GM03348 (cell line): ENCODE measurements at places on chromosomes 3 and 15.

DNA sequence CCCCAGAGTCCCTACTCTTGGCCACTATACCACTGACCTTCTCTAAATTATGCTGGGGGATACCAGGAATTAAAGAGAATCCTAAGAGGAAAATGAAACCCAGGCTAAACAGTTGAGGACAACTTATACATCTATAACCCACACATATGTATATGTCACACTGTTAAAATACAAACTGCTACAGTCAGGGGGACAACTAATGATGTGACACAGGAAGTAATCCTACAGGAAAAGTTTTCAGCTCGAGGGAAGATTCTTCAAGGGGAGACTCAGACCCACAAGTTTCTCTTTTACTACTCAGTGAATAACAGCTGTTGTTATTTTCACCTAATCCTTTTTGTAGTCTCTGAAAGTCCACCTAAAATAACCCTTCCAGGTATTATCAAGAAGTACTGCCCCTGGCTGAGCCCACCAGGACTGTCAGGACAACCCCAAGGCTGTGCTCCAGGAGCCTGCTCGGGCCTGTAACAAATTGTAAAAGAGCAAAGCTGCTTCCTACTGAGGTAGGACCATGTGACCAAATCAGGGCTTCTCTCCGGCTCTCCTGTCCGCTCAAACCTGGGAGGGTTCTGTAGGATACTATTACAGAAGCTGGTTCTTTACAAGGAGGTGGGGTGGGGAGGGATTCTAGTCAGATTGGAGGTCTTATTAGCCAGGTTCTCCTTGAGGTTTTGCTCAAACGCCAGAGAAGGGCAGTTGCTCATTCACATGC is 91.6 kb downstream of the SRGAP3 start:
- DNase-seq: no peak

- no peak for DNase-seq
These were observed 191.3 kb downstream of the FOXP1 start for GRCh38 chr3:71392251-71392650.

- DNase-seq: no peak
These were observed 55.2 kb upstream of the SMAD6 start for GRCh38 chr15:66646799-66647198.

GRCh38 chr3:40524222-40524567 is 565 bp upstream of the ZNF621 start:
- DNase-seq: no peak

- no peak for DNase-seq
These were observed 5.5 kb downstream of the GFM1 start for GRCh38 chr3:158649791-158650190.

DNA sequence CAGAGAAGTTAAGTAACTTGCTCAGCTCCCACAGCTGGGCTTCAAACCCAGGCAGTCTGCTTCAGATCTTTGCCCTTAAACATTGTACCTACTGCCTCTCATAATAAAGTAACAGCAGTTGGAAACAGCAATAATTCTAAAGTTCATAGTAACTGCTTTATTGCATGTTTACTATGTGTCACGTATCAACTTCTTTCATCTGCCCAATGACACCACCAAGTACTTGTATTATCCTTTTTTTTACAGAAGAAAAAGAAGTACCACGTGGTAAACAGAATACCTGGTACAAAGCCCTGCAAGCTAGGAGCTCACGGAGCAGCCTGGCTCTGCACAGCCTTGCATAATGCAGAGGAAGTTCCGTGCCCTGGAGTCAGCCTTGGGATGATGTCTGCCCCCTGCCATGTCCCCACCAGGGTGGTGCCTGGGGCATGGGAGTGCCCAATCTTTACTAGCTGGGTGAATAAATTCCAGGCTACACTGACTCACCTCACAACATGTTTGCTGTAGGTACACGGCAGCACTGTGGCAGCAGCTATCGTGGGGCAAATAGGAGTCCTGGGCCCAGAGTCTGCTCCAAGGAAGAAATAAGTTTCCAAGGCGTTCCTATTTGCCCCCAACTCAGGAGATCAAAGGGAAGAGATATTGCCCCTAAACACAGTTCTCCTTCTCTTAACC is 77.2 kb downstream of the LDHAL6B start:
- DNase-seq: no peak

- DNase-seq: peak; percentile 29
These were observed at the start of gene B3GNT5 for GRCh38 chr3:183252973-183253527. Gene B3GNT5, plus strand, starts transcription at chr3:183253253. Its CDS starts 16,546 bp downstream, at chr3:183269799.

GRCh38 chr3:187987187-187987586 is 166.8 kb upstream of the LPP start:
- DNase-seq: no peak

GRCh38 chr3:47378869-47379268 is 2.0 kb upstream of the PTPN23 start:
- DNase-seq: no peak

- no peak for DNase-seq
These were observed 239.9 kb upstream of the TPM1 start for GRCh38 chr15:62802612-62803011.

DNA sequence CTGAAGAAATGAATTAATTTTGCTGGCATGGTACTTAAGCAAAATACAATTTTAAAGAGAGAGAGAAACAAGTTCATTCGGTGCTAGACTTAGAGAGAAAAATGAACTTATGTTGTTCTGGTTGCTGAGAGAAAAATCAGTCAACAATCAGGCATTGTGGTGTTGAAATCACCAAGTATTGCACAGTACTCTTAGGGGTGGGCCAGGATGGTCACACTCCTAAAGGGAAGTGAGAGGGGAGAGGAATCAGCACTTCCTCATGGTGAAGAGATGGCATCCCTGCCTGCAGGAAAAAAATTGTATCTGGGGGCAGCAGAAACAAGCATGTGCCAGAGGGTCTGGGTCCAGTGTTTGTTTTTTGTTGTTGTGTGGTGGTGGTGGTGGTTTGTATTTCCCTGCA is 7.0 kb upstream of the DMXL2 start:
- DNase-seq: no peak

DNA sequence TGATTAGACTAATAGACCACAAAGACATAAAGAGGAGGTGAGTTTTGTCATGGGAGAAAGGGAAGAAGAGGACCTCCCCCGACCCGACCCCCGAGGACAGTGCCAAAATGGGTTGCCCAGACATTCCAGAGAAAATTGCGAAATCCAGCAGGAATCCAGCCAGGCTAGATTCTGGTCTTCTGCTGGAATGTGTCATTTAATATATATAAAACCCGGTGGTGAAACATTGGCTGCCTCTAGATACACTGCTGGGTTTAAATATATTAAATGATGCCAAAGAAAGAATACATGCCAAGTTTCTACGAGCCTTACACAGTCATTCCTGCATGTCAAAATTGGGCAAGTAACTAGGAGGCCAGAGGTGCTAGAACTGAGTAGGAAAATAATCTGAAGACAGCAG is 45.3 kb upstream of the SPESP1 start:
- DNase-seq: peak; percentile 54

DNA sequence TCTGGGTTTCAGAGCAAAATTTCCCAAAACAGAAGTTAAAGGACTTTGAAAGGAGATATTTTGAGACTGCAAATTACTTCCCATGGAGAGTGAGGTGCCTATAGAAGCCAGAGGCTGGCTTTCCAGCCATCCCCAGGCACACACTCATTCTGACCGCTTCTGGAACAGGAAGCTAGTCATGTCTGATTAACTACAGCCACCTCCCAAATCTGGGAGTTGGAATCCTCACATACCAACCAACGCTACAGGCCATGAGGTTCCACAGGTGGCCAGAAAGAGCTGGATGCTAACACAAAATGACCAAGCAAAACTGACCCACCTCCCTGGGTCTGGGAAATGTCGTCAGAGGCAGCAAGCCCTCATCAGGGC is 87.2 kb downstream of the SNRK start:
- no peak for DNase-seq

DNA sequence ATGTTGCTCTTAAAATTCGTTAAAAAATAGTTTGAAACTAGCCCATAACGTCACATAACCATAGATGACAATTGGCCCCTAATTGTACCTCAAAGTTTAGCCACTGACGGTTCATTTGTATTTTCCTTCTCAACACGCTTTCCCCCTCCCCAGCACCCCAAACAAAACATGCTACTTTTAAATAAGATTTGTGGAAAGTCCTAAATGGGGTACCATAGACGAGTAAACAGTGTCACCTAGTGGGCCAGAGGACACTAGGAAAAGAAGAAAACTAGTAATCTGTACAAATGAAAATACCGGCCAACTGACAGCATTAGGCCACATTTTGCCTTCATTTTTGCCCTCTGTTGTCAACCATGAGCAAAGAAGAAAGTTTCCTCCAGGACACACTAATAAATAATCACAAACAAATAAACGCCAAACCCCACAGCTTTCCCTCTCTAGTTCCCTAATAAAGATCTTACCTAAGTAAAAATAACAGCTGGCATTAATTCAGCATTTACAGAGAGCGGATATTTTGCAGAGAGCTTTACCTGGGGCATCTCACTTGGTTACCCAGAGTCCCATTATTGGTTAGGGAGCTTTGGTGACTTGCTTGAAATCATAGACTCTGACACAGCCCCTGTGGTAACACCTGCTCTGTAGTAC is 175.1 kb upstream of the ATP11B start:
- no peak for DNase-seq

DNA sequence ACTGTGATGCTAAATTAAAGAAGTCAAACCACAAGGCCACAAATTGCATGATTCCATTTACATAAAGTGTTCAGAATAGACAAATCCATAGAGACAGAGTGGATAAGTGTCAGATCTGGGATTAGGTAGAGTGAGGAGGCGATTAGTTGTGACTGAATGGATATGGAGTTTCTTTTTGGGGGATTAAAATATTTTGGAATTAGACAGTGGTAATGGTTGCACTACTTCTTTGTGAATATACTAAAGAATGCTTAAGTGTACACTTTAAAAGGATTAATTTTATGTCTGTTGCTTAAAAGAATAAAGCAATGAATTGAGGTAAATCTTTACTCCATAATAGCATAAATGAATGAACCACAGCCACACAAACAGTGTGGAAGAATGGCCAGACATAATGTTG is 175.5 kb upstream of the CADM2 start:
- DNase-seq: no peak

DNA sequence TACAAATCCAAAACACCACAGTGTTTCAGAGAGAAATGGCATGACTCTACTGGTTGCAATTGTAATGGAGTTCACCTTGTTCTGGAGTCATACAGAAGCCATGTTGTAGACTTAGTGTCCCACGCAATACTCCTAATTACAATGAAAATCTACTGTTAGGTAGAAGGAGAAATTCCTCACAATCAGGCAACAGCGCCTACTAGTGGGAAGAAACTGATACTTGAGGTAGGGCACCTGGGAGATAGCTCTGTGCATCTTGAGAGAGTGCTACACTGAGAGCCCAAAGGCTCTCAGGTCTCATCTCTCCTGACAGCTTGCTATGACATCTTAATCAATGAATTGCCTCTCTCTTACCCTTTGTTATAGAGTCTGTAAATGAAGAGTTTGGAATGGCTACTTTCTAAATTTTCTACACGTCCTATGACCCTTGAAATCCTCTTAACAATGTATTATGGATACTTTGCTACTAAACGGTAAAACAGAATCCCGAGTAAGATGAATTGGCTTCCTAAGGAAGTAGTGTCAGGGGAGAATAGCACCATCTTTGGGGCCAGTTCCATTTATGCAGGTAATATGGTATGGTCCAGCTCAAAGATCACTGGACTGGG is 422.7 kb upstream of the TPRG1 start:
- no peak for DNase-seq

GRCh38 chr15:83435202-83435601 is 11.9 kb upstream of the SH3GL3 start:
- DNase-seq: no peak

- no peak for DNase-seq
These were observed 267.6 kb upstream of the KCNH8 start for GRCh38 chr3:18880691-18881090.

DNA sequence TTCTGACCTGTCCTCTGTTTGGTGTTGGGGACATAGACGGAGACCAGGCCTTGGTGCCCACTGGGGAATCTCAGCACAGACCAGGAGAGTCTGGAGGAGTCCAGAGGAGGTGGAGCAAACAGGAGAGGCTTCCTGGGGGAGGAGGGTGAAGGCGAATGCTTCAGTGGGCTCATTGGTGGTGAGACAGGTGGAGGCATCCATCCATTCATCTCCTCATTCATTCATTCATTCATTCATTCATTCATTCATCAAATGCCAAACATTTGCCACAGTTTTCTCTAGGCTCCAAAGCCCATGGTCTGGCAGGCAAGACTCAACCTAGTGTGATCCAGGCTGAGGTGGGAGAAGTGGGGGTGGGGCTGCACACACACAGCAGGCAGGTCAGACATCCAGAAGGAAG is 7.9 kb upstream of the LINGO1 start:
- no peak for DNase-seq

GRCh38 chr3:81758275-81758674 is 3.2 kb downstream of the GBE1 start:
- peak; percentile 36 for DNase-seq

GRCh38 chr3:72698154-72698917 is 149.9 kb downstream of the SHQ1 start:
- DNase-seq: no peak

DNA sequence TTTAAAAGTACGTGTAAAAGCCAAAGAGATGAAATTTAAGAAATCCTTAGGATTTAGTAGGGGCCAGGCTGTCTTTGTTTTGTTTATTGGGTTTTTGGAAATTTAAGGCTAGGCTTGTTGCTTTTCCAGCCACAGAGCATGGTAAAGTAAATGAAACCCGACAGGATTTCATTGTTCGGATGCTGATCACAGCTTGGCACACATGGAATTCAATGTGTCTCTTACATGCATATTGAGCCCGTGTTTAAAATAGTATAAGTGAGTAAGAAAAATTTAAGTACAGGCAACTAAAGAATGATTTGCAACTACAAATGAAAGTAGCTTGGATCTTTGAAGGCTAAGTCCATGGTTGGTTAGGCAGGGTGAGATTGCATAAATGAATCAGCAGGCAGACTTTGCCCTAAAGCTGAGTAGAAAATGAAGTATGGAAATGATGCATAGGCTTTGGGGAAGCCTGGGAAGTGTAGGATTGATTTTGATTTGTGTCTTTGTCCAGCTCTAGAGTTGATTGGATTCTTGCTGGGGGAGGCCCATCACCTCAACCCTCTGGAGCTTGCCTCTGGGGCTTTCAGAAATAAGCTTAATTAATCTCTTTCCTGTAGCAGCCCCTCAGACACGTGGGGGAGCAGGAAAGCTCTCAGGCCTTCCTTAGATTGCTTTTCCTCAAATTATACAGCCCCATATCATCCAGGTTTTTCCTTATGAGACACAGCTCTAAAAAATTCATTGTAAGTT is 68.2 kb upstream of the ADAMTSL3 start:
- DNase-seq: no peak

DNA sequence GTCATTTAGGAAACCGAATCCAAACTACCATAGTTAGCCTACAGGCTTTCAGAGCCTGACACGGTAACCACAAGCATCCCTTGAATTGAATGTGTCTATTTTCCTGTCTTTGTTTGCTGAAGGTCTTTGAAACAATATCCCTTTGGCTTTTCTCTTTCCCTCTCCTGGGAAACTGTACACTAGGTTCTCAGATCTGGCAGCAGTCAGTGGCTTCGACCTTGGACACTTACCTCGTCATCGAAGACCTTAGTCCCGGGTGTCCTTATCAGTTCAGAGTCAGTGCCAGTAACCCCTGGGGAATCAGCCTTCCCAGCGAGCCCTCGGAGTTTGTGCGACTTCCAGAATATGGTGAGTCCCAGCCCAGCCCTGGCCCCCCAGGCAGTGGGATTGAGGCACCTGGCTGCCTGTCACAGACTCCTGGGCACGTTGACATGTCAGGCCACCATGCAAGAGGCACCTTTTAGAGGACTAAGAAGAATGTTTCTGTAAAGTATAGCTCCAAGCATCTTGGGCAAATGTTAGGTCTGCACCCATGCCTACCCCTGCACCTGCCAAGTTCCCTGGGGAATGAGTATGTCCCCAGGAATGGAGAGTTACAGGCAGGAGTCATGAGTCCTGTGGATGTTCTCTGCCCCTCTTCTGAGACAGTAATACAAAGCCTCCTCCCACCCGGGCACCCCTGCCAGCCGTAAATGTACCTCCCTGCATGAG is 30.4 kb upstream of the UMPS start:
- DNase-seq: no peak
